ENCODE measurements at places on chromosomes 3 and 15.
A peak's percentile ranks its signal among the peaks of the same experiment; 100 is the strongest.

DNA sequence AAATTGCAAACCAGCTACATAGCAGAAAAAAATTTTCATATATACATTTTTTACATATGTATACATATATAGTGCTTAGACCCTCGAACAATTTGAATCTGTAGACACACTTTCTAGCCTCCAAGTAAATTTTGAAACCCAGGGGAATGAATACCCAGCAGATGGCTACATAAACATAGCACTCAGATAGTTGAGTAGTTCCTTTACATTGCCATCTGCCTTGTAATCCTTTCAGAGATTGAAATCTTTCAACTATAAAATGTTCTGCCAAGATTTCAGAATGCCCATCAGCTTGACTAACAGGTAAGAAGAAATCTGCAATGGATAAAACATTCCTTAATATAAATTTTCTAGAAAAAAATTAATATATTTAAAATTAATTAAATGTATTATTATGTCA is 1333.5 kb upstream of the CADM2 start:
- DNase-seq: no peak

- no peak for DNase-seq
These were observed 82.7 kb downstream of the SLC25A26 start for GRCh38 chr3:66303491-66303901.

DNA sequence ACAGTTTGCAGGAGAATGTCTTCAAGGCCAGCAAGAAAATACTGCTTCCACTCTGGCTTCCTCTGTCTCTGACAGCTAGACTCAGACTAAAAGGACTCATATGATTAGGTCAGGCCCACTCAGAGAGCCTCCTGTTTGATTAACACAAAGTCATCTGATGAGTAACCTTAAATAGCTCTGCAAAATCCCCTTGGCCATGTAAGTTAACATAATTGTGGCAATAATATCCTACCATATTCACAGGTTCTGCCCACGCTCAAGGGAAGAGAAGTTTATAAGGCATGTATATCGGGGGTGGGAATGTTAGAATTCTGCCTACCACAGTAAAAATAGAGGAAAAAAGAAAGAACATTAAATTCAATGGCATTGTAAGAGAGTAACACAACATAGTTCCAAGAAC is 20.6 kb upstream of the HHATL start:
- no peak for DNase-seq

- peak; percentile 78 for DNase-seq
These were observed 6.3 kb downstream of the VILL start for GRCh38 chr3:37996785-37997301.

- no peak for DNase-seq
These were observed 70.5 kb downstream of the ZNF609 start for GRCh38 chr15:64530918-64531317.

DNA sequence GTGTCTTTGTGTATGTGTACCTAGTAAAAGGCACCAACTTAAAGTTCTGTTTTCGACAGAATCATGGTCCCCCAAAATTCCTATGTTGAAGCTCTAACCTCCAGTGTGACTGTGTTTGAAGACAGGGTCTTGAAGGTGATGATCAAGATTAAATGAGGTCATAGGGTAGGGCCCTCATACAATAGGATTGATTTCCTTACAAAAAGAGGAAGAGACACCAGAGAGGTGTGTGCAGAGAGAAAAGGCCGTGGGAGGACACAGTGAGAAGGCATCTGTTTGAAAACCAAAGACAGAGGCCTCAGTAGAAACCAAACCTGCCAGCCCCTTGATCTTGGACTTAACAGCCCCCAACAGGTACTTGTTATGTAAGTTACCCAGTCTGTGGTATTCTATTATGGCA is 52.0 kb upstream of the CORO2B start:
- DNase-seq: no peak

- no peak for DNase-seq
These were observed 3.9 kb downstream of the CDAN1 start for GRCh38 chr15:42733027-42733426.

Data from EH (cell line).